ENCODE measurements at places on chromosomes 12 and 14.

- DNase-seq = no peak
Observed at GRCh38 chr14:63362389-63362819, 43.7 kb upstream of the GPHB5 start.

DNA sequence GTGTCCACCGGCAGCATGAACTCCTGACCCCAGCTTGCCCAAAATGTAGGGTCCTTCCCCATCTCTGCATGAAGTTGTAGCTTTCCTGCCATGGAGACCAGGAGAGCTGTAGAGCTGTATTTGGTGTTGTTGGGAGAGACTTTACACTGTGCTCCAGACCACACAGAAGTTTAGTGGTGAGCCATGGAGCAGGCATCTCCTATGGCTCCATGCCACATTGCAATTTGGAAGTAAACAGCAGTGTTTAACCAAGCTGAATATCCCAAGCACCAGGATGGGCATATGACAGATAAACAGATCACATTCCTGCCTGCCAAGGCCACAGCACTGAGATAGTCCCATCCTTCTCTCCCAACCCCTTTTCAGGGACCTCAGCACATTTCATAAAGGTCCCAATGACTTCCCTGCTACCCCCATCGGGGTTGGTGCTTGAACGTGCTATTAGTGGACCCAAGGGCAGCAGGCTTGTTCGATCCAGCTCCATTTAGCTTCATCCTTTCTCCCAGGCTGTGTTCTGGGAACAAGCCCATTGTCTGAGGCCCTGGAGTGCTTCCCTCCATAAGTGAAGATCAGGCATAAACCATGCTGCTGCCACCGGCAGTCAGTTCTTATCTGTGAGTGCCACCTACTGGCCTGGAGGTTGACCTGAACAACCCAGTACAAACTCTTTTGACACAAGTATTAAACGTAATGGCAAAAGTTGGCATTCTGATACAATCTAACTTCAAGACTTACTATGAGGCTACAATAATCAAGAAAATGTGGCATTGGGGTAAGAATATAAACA lies 172.3 kb upstream of the ATXN7L3B start:
- DNase-seq = no peak

GRCh38 chr14:70714055-70714550 lies 72.4 kb downstream of the TTC9 start:
- peak; percentile 37 for DNase-seq

DNA sequence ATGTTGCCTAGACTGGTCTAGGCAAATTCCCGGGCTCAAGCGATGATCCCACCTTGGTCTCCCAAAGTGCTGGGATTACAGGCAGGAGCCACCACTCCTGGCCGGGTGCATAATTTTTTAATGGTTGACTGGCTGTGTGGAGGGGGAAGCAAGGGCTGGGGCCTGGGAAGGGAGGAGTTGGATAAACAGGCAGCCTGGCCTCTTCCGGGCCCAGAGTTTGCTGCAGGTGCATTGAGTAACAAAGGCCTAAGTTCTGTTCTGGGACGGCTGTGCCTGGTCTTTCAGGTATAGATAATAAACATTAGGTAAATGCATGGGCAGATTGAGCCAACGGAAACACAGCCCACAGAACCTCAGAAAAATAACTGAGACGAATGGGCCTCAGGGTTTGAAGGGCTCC lies 191.3 kb upstream of the TBX3 start:
- no peak for DNase-seq

DNA sequence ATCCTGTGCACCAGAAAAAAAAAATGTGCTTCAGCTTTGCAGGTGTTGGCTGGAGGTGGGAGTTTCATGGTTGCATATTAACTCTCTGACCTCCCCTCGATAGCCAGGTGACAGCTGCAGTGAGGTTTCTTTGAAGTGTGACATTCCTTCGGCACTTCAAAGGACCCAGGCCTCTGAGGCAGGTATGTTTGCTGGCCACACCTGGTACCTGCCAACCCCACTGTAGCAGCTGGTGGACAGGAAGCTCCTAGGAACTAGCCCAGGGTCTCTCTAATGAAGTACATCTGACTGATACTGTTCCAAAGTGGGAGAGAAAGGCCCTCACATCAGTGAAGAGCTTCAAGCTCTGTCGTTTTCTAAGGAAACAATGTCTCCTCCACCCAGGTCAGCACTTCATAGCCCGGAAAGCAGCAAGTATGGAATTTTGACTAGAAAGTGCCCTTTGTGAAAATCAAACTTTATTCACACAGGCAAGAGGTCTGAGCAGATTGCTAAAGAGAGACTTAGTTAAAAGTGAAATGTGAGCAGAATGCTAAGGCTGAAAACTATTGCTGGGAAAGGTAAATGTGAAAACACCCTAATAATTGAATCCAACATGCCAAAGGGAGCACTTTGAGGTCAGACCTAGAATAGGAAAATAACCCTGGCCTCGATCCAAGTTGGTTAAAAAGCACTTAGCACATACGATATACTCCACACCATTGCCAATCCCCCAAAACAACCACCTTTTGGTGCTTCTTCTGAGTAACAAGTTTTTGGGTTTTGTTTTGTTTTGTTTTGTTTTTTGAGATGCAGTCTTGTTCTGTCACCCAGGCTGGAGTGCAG lies 71.3 kb downstream of the PHLDA1 start:
- no peak for DNase-seq

DNA sequence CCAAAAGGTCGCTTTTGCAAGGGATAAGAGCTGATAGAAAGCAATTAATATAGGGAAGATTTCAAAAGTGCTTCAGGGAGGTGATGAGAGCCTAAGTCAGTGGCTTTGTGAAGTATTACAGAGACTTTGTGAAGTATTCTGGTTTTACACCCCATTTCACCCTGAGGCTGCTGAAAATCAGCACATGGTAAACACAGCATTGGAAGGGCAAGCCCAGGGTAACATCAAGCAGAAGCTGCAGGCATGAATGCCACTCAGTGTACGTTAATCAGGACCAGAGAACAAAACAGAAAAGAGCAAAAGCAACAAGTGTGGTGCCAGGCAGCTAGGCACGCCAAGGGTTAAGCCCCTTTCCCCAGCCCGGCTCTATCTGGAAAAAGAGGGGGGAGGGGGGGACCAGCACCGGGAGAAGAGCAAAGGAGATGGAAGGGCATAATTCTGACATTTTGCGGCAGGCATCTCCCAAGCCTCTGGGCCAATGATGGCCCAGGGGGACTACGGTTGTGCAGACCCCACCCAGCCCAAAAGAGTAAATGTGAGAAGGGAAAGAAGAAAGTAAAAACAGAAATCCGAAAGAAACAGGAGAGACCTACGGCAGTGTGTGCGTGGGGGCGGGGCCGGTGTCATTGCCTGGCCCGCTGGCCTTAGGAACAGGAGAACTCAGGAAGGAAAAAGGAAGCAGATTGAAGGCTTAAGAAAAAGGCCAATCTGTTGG lies 58.9 kb downstream of the DHRS2 start:
- no peak for DNase-seq

DNA sequence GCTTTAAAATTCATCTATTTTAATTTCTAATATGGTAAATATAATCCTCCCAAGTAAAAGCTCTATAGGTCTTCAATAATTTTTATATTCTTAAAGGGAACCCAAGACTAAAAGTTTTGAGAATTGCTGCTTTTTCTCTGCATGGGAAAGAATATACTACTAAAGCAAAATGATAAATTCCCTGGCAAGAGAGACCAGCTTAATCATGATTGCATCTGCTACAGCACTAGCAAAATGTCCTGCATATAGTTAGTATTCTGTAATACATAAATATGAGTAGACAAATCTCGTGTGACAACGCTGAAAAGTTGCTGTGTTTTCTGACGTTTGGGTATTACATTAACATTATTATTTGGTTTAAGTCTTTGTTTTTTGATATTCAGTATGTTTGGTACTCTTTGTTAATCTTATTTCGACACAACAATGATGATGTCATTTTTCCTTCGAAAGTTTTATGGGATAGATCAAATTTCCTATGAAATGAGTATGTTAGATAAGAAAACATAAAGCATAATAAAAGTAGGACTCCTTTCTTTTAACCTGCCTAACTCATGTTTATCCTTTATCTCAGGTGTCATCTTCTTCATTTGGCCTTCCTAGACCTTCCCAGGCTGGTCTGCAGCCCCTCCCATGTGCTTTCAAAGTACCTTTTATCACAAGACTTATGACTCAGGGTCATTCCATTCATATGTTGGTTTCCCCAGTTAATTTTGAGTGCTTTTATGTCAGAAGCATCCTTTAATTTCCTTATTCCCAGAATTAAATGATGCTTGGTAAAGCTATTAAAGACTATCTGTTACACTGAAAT lies 321.9 kb downstream of the RAD51B start:
- DNase-seq = no peak

- DNase-seq = no peak
Observed at GRCh38 chr12:64216239-64216638, 5.9 kb downstream of the KICS2 start.

GRCh38 chr12:105288311-105288996 lies 42.0 kb upstream of the C12orf75 start:
- DNase-seq = no peak

- DNase-seq = no peak
Observed at GRCh38 chr12:6538420-6539313, 4.3 kb downstream of the GAPDH start.

DNA sequence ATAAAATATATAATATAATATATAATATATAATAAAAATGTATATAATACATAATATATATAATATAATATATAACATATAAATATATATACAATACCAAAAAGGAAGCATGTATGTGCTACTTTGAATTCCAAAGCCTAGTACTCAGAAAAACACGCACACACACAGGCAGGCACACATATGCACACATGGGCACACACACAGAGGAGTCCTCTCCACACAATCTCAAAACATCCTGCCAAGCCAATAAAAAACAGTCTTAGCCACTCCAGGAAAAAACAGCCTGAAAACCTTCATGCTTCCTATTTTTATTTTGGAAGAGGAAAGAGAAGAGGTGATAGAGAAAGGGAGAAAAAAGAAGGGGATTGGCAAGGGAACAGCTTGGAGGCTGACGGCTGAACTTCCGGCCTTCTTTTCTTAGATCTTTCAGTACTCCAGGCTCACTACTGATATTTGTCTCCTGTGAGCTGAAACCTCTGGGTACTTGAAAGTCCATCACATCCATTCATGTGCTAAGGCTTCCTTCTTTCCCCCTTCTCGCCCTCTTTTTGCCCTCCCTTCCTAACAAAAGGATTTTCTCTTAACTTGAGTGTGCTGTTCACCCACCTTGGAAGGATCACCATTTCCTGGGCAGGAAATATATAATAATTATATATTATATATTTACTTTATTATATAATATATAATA lies 394.2 kb downstream of the NUAK1 start:
- DNase-seq = no peak

DNA sequence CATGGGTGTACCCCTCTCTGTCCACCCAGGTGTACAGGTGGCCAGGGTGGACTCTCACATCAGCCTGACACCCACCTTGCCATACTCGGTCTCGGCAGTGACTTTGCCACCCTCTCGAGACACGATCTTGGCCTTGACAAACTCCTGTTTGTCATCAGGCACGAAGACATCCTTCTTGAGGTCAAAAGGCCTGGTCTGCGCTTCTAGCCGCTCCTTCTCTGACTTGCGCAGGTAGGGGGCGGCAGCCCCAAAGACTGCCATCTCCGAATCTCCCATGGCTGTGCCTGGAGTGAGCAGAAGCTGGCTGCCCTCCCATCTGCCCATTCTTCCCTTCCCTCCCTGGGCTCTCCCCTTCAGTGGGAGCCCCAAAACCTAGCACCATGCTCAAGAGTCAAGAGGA lies 2.0 kb downstream of the MYH7 start:
- DNase-seq = no peak

DNA sequence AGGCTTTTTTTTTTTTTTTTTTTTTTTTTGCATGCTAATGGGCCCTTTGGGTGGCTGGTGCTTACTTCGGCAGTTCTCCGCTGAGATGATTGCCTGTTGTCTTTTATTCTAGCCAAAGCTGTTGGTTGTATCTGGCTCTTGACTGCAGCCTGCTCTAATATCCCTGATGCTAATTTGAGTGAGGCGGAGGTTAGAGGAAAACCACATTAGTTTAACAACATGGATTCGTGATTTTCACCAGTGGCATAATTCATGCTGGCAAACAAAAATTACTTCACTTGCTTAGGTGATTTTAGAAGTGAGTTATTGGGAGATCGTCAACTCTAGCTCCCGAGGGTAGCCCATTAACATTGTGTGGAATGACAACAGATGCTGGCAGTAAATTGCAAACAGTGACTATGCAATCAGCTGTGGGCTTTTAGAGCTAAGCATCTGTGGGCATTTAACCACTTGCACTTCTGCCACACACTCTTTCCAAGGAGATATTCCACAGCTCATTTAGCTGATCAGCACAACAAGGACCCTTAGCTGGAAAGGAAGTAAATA lies 97.6 kb upstream of the ZDHHC17 start:
- DNase-seq = no peak

- DNase-seq = no peak
Observed at GRCh38 chr12:129870136-129870535, 33.7 kb downstream of the TMEM132D start.

DNA sequence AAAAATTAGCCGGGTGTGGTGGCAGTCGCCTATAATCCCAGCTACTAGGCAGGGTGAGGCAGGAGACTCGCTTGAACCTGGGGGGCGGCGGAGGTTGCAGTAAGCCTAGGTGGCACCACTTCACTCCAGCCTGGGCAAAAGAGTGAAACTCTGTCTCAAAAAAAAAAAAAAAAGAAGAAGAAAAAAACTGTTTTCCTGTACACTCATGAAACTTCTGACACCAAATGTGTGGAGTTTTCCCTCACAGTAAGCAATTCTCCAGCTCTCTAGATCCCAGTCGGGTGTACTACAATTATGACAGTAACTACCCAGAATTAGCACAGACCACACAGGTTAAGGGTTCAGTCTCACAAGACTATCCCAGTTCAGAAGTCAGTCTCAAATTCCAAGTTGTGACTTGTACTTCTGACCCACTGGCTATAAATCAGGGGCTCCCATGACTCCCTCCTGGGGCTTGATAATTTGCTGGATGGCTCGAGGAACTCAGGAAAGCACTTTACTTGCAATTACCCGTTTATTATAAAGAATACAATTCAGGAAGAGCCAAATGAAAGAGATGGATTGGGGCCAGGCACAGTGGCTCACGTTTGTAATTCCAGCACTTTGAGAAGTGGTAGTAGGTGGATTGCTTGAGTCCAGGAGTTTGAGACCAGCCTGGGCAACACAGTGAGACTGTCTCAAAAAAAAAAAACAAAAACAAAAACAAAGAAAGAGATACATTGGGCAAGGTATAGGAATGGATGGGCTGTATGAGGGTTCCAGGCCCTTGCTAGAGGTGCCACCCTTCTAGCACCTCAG lies 12.4 kb upstream of the ARF6 start:
- DNase-seq = no peak

DNA sequence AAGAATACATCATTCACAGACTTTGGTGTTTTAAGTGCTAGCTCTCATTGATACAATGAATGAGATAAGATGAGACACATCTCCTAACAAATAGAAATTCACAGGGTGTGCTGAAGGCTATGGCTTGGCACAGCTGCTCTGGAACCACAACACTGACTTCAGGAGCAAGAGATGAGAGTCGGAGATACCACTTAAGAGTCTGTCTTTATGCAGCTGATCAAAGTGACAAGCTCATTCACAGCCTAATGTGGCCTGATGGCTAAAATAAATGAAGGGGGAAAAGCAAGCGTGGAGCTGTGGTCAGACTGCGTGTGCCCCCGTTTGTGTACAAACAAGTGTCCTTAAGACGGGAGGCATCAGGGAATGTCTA lies 29.7 kb upstream of the FAM181A start:
- no peak for DNase-seq

GRCh38 chr12:23084236-23084995 lies 459.4 kb downstream of the ETNK1 start:
- DNase-seq = no peak

Measured in CD4-positive, alpha-beta T cell treated with Interleukin-4 for 1 hour (primary cell).